ENCODE measurements at places on chromosomes 13 and 19.

GRCh38 chr13:39836038-39836437 is 180.6 kb downstream of the COG6 start:
- no peak for DNase-seq

DNA sequence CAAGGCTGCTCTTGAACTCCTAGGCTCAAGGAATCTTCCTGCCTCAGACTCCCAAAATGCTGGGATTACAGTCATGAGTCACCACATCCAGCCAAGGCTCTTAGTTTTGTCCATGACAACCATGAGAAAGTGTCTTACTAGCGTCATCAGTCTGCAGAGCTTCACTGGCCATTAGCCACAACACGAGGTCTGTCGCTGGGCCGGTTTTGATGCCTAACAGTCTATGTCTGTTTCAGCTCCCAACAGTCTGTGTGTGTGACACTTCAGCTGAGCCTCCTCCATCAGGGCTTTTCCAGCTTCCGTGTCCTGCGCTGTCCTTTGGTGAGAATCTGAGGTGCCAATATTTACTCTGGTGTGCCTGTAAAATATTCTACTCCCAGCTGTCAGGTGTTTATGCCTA is 47.6 kb downstream of the CEP89 start:
- DNase-seq: no peak

GRCh38 chr19:56144831-56145230 is 3.7 kb downstream of the ZNF444 start:
- DNase-seq: no peak

DNA sequence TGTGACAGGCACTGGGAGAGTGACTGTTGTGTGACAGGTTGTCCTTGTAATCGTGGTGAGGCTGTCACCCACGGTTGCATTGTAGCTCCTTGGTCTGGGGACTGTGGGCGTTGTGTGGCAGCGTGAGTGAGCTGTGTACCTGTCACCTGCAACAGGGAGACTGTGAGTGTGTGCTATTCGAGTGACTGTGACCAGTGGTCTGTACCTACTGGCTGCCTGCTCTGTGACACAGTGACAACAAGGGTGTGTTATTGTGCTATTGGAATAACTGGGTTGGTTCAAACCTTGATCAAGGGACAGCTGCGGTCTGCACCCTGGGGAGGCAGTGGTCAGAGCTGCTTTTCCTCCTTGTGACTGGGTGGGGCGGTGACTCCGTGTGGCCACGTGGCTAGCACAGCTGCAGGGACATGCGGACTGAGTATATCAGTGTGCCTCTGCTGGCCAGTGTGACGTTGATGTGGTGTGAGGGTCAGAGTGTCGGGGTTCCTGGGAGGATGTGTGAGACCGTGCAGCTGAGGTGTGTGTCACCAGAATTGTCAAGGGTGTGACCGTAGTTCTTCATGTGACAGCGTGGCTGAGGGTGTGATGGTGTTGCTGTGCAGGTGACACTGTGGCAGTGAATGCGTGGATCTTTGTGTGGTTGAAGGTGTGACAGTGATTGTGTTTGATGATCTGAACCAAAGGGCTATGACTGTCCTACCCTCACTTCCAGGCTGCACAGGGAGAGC is 10.1 kb upstream of the NFIX start:
- no peak for DNase-seq

GRCh38 chr13:38960175-38960574 is 30.5 kb downstream of the STOML3 start:
- DNase-seq: no peak

- no peak for DNase-seq
Measured at GRCh38 chr19:7267792-7268704, 26.2 kb downstream of the INSR start.

- no peak for DNase-seq
Measured at GRCh38 chr19:32580353-32580900, 563 bp upstream of the PDCD5 start.

DNA sequence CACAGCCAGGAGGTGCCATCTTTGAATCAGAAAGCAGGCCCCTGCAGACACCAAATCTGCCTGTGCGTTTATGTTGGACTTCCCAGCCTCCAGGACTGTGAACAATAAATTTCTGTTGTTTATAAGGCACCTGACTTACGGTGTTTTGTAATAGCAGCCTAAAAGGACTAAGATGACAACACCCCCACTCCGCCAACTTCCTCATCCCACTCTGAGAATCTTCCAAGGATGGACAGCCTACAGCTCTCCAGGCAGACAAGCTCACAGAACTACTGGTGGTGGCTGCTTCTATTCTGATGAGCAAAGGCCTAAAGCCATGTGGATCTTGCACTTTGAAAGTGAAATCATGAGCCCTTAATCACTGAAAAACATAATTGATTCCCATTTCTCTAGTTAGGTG is 449.2 kb downstream of the TSHZ3 start:
- no peak for DNase-seq

- no peak for DNase-seq
Measured at GRCh38 chr19:44617110-44617880, 3.9 kb downstream of the IGSF23 start.

GRCh38 chr13:41848435-41849255 is 112.3 kb downstream of the VWA8 start:
- no peak for DNase-seq

DNA sequence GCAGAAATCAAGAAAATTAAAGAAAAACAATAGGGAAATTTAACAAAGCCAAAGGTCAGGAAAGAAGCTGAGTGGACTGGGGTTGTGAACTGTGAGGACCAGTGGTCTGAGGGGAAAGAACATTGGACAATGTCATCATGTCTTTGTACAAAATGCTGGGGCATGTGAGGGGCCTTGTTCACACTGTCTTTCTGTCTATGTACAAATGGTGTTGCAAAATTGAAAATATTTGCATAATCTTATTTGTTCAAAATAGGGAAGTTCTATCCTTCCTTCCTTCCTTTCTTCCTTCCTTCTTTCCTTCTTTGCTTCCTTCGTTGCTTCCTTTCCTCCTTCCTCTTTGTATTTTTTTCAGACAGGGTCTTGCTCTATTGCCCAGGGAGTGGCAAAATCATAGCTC is 79.2 kb upstream of the SCEL start:
- DNase-seq: no peak

GRCh38 chr19:7982651-7983099 is 22.8 kb downstream of the ELAVL1 start:
- DNase-seq: no peak

DNA sequence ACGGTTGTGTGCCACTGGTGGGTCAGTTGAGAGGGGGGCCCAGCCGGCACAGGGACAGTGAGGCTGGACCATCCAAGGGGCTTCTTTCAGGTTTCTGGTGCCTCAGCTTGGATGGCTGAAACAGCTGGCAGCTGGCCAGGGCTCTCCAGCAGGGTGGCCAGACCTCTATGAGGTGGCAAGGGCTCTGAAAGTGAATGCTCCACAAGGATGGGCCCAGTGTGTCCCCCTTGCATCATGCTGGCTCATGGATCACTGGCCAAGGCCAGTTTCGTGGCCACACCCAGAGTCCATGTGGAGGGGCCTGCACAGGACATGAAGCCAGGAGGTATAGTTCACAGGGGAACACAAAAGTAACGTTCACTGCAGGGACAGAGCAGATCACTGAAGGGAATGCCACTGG is 49.6 kb downstream of the CDADC1 start:
- DNase-seq: no peak

- no peak for DNase-seq
Measured at GRCh38 chr13:108323031-108323430, 53.5 kb downstream of the TNFSF13B start.

DNA sequence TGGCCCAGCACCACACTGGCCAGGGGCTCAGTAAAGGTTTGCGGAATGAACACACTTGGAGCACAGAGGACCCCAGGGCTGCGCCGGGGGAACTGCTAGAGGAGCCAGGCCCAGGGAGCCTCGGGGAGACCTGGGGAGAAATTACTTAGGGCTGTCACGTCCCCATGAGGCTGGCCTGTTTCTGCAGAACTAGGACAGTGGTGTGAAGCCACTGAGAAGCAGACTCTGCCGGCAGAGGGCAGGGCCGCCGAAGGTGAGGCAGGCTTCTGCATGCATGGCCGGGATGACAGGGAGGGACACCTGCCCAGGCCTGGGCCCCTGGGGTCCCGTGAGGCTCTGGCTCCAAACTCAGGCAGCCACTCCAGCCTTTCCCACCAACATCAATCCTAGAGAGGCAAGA is 26.4 kb downstream of the ELAVL1 start:
- DNase-seq: no peak

DNA sequence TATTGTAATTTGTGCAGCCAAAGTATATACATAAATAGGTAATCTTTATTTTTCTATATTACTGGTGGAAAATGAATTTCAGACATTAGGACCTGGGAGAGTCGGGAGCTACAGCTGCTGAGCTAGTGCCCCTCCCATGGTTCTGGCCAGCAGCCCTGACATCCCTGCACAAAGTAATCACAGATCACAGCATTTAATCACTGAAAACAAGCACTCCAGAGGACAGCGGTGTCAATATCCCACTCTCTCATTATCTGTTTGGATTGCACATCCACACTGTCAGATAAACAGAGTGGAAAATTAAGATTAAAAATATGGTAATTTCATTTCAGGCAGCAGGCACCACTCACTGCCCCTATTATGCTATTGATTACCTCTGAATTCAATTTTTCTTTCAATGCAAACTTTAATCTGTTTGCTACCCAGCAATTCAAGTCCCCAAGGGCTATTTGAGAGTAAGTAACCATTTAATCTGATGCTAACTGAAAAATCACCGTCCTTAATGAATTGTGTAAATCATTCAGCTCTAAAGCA is 254.1 kb upstream of the SOX21 start:
- no peak for DNase-seq

DNA sequence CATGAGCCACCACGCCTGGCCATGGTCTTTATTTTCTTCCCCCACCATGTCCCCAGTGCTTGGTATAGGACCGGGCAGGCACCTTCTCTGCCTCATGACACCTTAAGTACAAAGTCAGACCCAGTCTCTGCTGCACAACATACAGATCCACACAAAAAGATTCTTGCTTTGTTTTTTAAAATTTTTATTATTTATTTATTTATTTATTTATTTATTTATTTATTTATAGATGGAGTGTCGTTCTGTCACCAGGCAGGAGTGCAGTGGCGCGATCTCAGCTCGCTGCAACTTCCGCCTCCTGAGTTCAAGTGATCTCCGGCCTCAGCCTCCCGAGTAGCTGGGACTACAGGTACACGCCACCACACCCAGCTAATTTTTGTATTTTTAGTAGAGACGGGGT is 2.5 kb upstream of the NFIX start:
- DNase-seq: no peak

DNA sequence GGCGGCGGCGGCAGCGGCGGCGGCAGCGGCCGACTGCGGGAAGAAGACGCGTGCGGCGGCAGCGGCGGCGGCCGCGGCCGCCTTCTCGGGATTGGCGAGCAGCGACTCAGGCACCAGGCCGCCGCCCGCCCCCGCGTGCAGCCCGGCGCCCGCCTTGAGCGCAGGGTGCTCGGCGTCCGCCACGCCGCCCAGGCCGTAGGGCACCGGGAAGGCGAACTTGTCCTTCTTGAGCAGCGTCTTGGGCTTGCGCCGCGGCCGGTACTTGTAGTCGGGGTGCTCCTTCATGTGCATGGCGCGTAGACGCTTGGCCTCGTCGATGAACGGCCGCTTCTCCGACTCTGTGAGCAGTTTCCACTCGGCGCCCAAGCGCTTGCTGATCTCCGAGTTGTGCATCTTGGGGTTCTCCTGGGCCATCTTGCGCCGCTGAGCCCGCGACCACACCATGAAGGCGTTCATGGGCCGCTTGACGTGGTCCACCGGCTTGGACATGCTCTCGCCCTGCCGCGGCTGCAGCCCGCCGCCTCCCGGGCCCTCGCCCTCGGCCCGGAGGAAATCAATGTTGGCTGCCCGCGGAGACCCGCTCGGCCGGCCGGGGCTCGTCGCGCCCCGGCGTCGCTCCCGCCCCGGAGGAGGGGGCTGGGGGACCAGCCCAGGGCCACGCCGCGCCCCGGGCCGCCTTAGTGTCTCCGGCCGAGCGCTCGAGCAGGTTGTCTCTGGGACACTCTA is 621 bp downstream of the SOX21 start:
- no peak for DNase-seq

- DNase-seq: no peak
Measured at GRCh38 chr19:41225238-41226052, 6.4 kb downstream of the AXL start.

- no peak for DNase-seq
Measured at GRCh38 chr13:24253520-24254145, 55.7 kb upstream of the C1QTNF9 start.

DNA sequence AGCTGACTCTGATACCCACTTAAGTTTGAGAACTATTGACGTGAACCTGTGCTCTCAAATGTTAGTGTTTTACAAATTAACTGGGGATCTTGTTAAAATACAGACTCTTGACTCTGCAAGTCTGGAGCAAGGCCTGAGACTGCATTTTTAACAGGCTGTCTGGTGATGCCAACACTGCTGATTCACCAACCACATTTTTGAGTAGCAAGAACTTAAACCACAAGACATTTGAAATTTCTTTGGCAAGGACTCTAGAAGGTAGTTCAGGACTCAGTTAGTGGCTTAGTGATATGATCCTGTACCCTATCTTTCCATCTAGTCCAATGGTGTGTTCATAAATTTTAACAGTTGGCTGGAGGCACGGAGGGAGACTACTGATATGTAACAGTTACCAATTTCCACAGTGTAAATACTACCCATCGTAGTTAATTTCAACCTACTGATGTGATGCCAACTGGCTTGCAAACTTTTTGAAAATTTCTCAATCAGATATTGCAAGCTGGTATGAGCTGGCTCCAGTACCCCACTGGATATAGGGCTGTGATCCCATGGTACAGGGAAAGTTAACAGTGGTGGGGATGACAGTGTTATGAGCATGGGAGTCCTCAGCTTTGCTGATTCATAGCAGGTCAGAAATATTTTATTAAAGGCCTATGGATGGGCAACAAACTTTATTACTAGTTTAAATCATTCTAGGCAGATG is 255.1 kb downstream of the TBC1D4 start:
- DNase-seq: no peak

GRCh38 chr13:34364633-34365032 is 546.7 kb downstream of the RFC3 start:
- no peak for DNase-seq

DNA sequence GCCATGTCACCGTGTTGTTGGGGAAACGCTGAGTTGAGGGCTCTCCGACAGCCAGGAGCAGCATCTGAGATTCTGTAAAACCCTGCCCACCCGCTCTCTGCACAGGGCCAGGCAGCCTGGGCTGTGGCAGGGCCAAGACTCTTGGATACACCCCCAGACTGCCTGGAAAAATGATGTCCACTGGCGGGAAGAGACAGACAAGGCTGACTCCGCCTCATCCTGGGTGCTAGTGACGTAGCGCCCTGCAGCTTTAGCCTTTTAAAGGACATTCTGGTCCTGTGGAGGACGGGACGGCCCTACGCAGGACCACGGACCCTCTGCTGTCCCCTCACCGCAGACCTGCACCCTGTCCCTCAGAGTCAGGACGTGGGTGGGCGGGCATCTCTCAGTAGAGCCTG is 20.7 kb upstream of the LILRA2 start:
- DNase-seq: no peak

GRCh38 chr19:37987356-37988332 is 80.6 kb downstream of the SIPA1L3 start:
- DNase-seq: no peak
